Stimulated activated CD8-positive, alpha-beta memory T cell treated with anti-CD3 and anti-CD28 coated beads, Interleukin-2, amount 100 ng/mL, for 1 hour (primary cell): ENCODE measurements at places on chromosomes 4 and X.

DNA sequence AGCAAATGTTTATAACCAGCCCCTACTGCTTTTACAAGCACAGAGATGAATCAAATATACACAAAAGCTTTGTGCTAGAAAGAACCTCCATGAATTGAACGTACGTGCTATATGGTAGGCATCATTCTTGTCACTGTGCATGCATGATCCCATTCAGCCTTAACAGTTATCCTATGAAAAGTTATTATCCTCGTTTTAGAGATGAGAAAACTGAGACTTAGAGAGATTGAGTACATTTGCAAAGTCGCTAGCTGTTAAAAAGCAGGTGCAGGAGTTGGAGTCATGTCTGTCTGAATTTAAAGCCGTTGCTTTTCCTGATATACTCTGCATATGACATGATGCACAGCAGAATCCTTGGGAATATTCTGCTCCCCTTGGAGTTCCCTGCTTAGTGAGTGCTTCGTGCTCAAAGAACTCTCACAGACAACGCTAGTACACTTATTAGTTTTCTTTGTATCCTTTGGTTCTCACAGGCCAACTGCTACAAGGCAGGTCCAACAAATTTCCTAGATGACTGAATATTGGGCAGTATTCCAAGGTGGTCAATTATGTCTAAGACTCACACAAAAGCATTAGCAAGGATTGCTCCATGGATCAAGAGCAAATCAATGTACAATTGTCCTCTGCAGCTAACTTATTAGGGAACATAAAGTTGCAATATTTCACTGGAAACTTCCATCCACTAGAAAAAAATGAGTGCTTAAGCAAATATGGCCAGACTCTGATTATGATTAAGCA is 42.8 kb upstream of the TRIM2 start:
- no peak for DNase-seq

DNA sequence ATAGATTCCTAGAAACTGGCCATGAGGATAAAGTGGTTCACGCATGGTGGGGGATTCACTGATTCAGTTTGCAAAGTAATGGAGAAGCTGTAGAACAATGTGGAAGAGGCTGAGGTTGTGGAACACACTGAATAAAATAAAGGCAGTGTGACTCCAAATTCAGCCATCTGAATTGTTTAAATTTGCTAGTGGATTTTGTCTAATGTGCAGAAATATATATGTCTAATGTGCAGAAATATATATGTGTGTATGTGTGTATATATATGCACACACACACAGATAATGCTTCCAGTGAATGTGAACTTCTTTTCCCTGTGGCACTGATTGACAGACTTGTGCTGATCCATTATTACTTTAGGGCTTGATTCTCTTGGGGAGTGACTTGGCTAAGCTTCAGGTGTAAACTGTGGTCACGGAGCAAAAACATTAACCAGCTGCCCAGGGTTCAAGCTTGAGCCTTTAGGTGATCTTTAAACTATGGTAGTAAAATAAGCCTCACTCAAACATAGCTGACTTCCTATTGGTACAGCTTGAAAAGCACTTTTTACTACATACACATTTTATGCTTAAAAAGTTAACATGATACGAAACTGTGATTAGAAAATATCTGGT is 3.5 kb downstream of the STBD1 start:
- no peak for DNase-seq

- no peak for DNase-seq
Observed at GRCh38 chr4:138927072-138927471, 88.5 kb upstream of the NOCT start.

DNA sequence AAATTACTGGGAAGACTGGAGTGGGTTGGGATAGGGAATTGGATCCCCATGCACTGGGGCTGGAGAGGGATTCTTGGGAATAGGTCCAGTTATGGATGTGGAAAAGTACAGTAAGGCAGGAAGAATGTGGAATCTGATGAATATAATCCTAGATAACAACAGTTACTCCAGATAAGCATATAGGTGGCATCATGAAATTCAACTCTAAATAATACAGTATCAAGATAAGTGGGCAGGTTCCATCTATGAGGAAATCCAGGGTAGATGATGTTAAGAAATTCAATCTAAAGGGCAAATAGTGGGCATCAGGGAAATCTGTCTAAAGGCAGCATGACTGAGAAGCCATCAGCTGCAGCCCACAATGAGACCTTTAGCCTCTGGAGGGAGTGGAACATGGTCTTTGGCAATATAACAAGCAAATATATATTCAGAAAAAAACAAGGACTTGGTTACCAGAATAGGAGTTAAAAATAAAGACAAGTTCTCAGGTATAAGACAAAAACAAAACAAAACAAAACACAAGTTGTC is 1.2 kb downstream of the DTHD1 start:
- DNase-seq: no peak

GRCh38 chr4:87010192-87010591 is 75.4 kb downstream of the AFF1 start:
- no peak for DNase-seq

DNA sequence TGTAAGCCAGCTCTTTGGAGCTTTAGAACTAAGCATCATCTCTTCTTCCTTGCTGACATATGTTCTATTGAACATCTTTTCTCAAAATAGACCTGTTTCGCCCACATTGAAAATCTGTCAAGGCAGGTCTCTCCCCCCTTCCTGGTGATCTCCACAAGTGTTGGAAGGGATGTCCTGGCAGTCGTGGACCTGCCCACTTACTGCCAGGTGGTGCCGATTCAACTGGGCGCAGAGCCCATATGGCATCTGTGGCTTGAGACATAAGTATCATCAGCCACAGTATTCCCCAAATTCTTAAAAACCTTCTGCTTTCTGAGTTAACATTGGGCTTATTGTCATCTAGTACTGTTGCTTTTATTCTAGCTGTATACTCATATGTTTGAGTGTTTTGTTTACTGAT is 969.3 kb upstream of the FTHL17 start:
- no peak for DNase-seq

DNA sequence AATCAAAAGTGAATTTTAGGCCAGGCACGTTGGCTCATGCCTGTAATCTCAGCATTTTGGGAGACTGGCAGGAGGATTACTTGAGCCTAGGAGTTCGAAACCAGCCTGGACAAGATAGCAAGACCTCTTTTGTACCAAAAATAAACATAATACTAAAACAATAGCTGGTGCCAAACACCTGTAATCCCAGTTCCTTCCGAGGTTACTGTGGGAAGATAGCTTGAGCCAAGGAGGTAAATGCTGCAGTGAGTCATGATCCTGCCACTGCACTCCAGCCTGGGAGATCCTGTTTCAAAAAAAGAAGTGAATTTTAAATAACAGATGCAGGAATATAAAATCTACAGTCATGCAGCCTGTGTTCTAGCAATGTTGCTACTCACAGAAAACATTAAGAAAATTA is 488.3 kb downstream of the PPARGC1A start:
- no peak for DNase-seq

DNA sequence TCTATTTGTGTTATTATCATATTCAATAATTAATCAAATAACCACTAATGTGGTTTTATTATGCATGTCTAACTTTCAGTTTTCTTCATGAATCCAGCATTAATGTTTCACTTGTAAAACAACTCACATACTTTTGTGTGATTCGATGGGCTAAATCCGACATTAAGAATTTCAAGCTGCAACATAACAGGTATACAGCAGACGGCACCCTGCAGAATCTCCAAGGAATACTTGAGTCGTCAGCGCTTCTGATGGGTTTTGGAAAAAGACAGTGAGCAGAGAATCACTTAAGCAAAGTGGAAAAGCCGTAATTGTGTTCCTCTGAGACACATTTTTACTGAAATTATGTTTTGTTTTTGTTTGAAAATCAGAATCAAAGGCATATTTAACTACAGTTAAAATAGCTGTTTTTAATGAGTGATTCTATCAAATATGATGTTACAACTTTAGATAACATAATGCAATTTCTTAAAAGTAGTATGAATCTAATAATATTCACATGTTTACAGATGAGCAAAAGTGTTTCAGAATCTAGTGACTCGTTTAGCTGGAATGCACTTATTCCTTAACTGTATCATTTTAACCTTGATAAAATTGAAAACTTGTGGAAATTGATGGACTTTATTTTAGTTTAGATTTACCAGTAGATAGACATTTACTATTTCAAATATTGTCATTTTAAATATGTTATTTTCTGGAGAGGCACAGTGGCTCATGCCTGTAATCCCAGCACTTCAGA is 514.8 kb downstream of the CCSER1 start:
- DNase-seq: no peak

DNA sequence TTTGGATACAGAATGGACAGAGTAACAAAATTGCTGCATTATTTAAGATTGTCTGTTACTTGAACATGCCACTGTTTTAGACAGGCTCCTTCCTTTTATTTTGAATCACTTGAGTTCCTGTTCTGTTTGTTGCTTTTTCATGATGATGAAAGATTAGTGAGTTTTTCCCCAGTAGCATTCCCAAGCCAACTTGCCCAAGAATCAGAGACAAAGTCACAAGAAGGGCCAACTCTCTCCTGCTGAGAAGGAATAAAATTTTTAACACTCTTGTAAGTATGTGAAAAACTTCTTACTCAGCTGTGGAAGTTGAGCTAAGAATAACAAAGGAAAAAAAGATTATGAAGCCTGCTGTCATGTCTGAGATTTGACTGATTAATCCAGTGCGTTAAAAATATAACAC is 104.2 kb downstream of the KLHL8 start:
- no peak for DNase-seq
